ENCODE measurements at places on chromosomes 5 and 9.

GRCh38 chr5:69049796-69050195 lies 44.0 kb upstream of the SLC30A5 start:
- DNase-seq = no peak

DNA sequence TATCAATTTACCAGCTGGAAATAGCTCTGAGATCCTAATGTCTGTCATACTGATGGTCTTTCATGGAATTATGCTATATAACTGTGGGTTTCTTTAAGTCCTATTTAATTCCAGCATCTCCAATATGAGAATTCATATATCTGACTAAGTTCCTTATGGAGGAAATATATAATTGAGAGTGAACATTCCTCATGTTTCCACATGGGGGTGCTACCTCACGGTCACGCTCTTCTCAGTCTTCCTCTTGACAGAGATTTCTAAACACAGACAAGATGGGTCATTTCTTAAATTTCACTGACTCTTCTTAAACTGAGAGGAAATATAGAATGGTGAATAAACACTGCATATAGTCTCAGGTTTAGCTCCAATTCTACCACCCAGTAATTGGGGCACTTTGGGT lies 212.1 kb downstream of the SLF1 start:
- DNase-seq = no peak

DNA sequence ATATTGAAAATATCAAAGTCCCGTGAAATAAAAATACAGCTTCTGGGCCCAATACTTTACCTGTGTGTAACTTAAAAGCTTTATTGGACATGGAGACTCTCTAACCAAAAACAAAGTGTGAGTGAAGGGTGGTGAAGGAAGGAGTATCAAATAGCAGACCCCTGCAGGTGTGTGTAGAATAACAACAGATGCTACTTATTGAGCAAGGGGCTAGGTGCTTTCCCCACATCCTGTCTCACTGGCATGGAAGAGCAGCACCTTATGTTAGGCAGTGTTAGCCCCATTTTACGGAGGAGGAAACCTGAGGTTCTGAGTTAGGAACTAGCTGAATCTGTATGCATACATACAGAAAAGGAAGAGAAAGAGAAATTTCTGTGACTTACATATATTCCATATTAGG lies 21.8 kb downstream of the SLIT3 start:
- no peak for DNase-seq

DNA sequence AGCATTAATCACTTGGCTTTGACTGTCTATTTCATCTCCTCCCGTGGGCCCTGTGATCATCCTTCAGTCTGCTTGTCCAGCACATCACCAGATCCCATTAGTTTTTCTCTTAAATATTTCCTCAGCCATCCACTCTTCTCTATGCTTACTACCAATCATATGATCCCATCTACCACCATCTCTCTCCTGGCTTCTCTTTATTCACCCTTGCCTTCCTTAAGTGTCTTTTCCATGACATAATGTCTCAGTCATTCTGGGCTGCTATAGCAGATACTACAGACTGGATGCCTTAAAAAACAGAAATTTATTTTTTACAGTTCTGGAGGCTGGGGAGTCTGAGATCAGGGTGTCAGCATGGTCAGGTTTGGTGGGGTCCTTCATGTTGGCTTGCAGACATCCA lies 208.4 kb upstream of the PPP1R2B start:
- DNase-seq = no peak

GRCh38 chr5:39131210-39132127 lies 57.3 kb upstream of the RICTOR start:
- DNase-seq = no peak

- DNase-seq = no peak
Observed at GRCh38 chr9:8241201-8241600, 441.6 kb upstream of the DMAC1 start.

DNA sequence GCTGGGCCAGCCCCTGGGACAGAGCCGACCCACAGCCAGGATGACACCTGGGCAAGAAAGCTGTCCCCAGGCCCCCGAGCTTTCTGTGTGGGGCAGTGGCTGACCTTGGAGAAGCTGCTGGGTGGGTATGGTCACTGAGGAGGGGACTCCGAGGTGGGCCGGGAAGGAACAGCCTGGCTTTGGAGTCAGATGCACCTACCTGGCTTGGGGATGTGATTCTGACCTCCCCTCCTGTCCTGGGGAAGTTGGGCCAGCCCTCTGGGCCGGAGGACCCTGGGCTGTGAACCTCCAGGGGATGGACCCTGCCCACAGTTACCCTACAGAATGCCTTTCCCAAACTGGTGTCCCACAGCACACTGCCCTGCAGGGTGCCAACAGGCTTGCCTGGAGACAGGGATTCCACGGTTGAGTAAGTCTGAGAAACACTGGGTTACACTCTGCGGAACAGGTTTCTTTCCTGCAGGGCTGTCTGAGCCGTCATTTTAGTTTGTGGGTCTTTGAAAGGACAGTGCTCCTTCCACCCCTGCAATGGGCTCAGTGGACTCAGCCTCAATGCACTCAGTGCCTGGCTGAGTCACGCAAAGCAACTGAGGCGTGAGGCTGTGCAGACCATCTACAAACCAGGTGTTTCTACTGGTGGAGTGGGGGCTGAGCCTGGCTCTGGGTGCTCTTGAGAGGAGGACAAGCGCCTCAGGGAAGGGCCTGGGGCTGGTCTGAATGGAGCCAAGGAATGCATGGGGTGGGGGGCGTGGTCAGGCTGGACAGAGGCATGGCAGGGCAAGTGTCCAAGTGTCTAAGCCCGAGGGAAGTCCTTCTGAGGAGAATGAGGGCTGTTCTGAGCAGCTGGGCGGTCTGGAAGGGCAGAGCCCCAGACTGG lies 41.3 kb upstream of the PHYKPL start:
- DNase-seq = no peak

DNA sequence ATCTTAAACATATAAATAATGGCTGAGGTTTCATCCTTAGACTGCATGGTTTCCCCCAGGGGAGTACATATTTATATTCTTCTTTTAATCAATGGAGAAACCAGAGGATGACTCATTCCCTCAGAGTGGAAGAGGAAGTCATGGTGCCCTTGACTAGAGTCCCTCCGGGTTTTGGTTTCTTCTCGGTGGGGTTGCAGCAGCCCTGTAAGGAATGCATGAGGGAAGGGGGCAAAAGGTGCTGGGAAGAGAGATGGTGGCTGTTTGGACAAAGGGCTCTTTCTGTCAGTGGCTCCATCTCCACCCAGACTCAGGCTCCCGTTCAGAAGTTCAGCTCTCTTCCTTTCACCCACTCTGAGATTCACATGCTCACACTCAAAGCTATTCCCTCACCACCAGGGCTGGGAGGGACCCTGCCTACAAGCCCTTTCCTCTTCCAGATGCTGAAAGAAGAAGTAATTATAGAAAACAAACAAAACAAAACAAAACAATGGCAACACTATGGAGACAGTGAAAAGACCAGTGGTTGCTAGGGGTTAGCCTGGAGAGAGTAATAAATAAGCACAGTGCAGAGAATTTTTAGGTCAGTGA lies 129.8 kb upstream of the IL12B start:
- no peak for DNase-seq

- no peak for DNase-seq
Observed at GRCh38 chr9:17052626-17053025, 82.2 kb upstream of the CNTLN start.

DNA sequence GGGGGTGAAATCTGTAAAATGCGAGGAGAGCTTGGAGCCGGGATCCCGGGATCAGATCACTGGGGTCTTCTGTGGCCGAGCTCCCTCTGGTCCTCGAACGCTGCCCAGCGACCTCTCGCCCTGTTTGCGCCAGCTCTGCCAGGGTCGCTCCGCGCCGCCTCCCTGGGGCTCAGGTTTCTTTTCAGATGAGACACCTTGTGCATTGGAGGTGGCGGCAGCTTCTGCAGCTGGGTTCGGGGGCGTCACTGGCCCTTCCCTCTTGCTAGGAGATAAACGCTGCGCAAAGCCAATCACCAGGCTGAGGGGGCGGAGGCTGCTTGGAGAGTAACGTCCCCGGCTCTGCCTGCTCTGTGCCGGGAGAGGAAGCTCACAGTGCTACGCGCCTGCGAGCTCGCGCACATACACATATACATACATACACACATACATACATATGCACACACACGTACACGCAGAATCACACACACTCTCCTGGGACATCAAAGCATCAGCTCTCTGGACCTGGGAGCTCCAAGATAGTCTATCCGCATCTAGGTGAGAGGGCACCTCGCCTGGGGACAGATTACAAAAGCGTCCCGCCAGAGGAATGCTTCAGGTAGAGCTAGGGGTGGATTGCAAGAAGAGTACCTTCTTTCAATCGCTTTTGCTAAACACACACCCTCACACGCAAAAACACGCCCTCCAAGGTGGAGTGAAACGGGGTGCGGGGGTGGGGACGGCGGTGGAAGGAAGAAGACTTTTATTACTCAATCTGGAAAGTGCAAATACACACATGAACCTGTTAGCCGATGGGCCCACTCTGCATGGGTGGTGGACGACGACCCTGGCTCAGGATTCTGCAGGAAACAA lies at the start of gene ST8SIA4:
TSS of gene ST8SIA4 (minus strand) at position 244 of the 849 bp plus-strand sequence. CDS start 327 bp downstream, outside the sequence.
- DNase-seq = peak; percentile 88

GRCh38 chr5:140165101-140165922 lies 9.7 kb upstream of the CYSTM1 start:
- DNase-seq = no peak

DNA sequence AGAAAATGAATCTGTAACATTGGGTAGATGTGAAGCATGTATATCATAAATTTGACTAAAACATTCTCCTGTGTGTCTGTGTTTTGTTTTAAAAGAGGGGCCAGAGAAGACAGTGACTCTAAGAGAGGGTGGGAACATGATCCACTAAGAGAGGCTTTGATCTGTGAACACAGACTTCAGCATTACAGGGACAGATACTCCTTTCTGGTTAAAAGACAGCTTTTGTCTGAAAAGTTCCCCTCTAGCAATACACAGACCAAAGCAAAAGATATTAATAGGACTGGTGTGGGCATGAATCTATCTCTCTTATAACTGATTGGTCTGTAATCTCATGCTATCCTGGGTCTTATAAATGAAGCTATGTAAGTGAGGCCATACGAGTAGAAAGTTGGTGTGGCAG lies 150.9 kb downstream of the NUDT12 start:
- DNase-seq = no peak

GRCh38 chr9:115254287-115255180 lies 136.6 kb upstream of the TNC start:
- DNase-seq = no peak

DNA sequence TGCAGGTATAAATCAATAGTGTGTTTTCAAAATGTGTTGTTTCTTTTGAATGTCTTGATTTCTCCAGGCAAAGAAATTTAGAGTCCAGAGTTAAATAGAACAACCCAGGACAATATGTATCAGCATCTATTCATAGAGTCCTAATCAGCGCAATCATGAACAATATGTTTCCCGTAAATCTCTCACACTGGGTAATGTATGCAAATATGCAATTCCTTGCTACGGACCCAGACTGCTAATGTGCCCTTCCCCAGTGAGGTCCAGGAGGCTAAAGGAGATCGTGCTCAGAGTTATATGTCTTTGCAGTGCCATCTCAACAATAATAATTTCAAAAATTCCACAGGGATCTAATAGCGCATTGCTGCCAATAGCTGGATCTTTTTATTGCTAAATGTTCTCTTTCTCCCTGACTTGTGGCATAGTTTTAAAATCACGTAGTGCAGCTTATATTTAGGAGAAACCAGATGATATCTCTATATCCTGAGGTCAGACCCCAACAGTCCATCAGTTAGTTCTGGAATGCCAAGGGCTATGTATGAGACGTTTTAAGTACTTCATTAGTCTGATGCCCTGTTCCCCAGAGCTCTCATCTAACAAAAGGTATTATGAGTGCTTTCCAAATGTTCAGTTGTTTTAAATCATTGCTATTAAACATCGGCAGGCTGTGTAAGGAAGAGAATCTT lies 145.1 kb downstream of the MARCHF11 start:
- no peak for DNase-seq

DNA sequence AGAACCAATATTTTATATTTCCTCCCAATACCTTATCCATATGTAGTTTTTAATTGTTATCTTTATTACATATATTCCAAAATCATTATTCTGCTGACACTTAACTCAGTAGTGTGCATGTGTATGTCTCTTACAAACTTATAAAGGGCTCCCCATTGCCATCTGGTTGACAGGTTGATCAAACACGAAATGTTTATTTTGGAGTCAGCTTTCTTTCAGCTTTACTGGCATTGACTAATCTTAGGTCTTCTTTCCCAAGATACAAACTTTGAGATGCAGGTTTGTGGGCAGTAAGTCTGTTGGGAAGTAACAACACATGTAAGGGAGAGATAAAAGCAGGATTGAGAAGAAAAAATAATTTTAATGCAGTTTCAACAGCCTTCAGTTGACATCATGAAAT lies 716.0 kb upstream of the CHD1 start:
- no peak for DNase-seq

- peak; percentile 63 for DNase-seq
Observed at GRCh38 chr9:133115604-133116345, 5.3 kb downstream of the RALGDS start.

GRCh38 chr5:41927604-41928003 lies 2.5 kb downstream of the FBXO4 start:
- DNase-seq = no peak

DNA sequence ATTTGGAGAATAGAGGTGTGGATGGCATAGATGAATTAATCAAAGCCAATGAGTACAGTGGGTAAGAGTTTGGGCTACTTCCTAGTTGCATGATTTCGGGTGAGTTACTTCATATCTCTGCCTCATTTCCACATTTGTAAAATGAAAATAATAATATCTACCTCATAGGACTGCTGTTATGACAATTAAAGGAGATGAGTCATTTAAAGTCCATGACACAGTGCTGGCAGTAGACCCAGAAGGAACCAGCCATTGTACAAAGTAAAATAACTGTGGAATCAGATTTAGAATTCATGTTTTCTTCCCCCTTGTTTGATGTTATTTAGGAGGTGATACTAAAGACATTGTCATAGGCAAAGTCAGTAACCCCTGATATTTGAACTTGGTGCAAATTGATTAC lies 139.5 kb upstream of the SLC27A6 start:
- DNase-seq = no peak

DNA sequence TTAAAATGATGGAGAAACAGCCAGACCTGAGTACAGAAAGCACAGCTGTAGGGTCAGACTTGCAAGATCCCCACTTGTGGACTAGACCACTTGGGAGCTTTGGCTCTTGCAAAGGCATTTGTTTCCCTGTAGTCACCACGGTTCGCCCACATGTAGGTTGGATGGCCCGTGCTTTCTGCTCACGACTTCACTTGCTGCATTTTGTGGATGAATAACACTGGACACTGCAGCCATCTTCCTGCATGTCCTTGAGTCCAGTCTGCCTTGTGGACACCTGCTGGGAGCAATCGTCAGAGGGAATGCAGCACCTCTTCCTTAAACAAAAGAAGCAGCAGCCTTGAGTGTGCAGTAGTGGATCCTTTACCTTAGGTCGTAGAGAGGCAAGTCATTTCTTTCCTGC lies 372.9 kb upstream of the IRX2 start:
- DNase-seq = no peak

- no peak for DNase-seq
Observed at GRCh38 chr5:36698031-36698430, 91.6 kb downstream of the SLC1A3 start.

- no peak for DNase-seq
Observed at GRCh38 chr5:141508440-141508797, 19.5 kb downstream of the PCDHGC5 start.

GRCh38 chr9:36086442-36086841 lies 49.7 kb downstream of the RECK start:
- no peak for DNase-seq

All from stimulated activated CD8-positive, alpha-beta memory T cell treated with anti-CD3 and anti-CD28 coated beads, Interleukin-15, amount 100 ng/mL, for 48 hours (primary cell).